SW 1271 (cell line): ENCODE measurements at places on chromosomes 3 and 15.

DNA sequence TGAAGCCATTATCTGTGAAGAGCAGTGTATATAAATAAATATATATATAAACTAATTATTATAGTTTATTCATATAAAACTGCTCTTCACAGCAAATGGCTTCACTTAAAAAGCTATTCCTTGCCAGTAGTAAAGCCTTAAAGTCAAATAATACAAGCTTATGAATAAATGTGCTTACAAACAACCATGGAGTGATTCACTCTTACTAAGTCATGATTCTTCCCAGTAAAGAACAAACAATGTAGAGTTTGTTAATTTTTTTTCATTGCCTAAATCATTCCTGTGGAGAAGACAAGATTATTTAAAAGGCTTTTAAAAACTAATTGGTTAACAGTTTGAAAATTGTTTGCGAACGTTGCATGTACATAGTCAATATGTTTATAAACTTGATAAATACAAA is 140.7 kb downstream of the PLCH1 start:
- DNase-seq: no peak

DNA sequence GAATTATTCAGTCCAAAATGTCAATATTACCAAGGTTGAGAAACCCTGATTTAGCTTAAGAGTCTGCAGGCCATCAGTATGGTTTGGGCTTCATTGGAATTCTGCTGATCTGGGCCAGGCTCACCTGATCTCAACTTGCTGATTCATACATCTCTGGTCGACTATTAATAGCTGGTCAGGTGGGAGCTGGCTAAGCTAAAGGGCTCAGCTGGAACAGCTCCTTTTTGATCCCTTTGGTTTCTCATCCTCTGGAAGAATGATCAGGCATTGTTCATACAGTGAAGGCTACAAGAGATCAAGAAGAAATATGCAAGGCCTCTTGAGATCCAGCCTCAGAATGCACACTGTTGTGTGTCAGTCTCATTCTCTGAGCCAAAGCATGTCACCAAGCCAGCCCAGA is 123.3 kb upstream of the MME start:
- no peak for DNase-seq

GRCh38 chr15:75227663-75228280 is 26.1 kb downstream of the C15orf39 start:
- DNase-seq: no peak

DNA sequence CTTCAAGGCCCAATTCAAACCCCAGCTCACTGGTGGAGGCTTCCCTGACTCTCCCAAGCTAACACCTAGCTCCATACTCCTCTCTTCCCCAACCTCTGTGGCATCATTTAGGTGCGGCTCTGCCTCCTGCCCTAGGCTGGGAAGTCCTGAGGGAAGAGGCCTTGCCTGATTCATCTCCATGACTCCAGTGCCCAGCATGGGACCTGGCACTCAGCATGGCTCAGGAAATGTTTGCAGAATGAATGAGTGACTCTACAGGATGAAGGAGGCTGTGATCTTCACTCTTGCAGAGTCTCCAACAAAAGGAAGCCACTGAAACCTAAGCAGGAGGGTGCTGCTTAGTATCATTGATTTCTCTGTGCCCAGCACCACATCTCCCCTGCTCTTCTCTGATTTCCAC is 34.5 kb upstream of the INSYN1 start:
- no peak for DNase-seq

GRCh38 chr3:168806871-168807270 is 711.1 kb upstream of the GOLIM4 start:
- no peak for DNase-seq

DNA sequence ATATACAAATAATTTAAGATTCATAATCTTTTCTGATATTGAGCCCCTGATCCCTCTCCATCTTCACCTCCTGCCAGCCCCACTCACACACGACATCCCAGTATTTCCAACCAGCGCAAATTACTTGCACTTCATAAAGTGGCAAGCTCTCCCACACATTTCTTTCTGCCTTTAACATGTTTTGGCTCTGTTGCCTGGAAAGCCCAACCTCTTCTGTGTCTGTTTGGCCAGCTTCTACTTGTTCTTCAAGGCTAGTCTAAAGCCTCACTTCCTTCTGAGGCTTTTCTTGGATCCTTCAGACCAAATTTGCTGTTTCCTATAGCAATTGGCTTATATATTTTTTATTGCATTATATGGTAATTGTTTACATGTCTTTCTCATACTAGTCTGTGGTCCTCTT is 5.1 kb upstream of the TM6SF1 start:
- no peak for DNase-seq

DNA sequence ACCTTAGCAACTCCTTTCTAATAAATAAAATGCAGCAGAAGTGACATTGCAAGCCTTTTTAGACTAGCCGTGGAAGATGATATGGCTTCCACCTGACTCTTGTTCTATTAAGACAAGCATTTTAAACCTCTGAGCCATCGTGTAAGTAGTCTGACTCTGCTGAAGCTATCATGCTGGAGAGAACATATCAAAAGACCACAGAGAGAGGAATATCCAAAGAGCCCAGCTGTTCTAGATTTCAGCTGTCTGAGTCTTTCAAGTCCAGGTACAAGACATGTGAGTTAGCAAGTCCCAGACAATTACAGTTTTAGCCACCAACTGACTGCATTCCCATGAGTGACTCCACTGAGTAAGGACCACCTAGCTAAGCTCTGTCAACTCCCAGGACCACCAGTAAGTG is 517.0 kb upstream of the NAALADL2 start:
- no peak for DNase-seq

DNA sequence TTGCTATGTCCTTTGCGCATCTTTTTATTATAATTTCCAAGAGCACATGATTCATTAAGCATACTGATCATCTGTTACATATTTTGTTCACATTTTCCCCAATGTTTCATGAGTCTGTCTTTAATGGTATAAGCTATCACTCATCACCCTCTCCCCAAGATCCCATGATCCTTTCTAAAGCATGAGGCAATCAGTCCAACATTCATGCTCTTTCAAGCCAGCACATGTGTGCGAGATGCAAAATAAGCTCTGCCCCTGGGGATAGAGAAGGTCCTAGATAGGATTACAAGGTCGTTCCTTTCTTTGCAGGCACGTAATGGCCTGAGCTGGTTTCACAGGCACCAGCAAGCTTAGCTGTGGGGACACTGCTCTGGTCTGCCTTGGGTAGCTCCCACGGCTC is 32.2 kb upstream of the B3GNT5 start:
- no peak for DNase-seq

DNA sequence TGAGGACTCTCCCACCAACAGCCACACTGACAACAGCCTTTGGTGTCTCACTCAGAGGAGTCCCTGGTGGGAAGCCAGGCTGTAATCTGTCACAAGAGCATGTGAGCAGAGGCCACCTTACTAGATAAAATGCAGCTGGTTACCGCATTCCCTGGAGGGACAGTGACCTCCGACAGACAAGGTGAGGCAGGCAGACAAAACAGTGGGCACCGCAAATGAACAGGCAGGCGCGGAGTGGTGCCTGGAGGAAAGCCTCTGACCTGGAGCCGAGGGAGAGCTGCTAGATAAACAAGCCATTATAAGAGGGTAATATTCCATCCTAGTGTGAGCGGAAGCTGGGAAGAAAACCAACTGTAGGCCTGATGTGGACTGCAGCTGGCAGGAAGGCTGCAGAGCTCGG is 736.4 kb downstream of the FHIT start:
- no peak for DNase-seq

GRCh38 chr15:92809880-92810361 is 90.2 kb upstream of the CHD2 start:
- no peak for DNase-seq

DNA sequence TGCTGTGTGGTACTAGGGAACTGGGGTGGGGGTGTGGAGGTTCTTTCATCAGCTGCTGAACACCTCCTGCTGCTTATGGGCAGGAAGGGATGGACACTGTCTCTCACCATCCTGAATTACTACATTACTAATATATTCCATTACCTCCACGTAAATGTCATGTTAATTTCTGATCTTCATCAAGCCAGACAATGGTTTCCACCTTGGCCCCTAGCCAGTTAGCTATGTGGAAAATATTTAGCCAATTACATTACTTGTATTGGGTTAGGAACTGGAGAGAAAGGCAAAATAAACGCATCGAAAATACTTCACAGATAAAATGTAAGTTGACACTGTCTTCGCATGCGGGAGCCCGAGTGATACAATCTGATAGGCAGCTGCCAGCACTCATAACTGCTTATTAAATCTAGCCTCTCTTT is 95.1 kb downstream of the FOXP1 start:
- DNase-seq: no peak

- no peak for DNase-seq
These were observed 74.8 kb upstream of the NAALADL2 start for GRCh38 chr3:174784206-174784934.
